T-helper 17 cell (primary cell): ENCODE measurements at places on chromosomes 2 and 18.
A peak's percentile ranks its signal among the peaks of the same experiment; 100 is the strongest.

- no peak for DNase-seq
Measured at GRCh38 chr2:34789169-34789568, 1190.1 kb upstream of the FAM98A start.

GRCh38 chr2:47265158-47265557, 110.0 kb upstream of the STPG4 start:
- no peak for DNase-seq

DNA sequence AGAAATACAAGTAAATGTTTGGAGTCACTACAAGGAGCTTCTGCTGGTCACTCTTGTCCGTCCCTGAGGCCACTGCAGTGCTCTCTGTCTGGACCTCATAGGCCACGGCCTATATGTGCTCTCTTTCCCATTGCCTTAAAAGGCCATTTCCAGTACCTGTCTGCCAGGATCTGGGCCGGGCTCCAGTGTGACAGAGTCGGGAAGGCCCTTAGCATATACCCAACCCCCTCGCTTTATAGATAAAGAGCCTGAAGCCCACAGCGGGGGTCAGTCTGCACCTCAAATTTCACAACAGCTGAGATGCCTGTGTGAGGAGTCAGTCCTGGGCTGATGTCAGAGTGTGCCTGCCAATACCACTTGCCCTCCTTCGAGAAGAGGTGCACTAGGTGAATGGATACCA, 39.9 kb downstream of the ADD2 start:
- no peak for DNase-seq

DNA sequence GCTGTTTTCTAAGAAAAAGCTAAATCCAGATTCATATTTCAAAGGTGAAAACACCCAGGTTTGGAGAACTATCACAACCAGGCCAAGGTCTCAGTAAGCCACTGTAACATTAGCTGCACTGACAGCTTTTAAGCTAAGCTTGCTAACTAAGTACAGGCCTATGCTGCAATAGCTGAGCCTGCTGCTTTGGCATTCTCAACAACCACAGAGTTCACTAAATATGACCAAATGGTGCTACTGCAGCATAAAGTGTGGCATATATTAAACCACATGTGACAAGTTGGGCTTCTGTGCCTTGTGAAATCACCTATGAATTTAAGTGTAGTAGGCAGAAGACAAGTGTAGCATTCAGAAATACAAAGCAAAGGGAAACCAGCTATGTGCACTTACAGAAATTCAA, 206.7 kb downstream of the TCF4 start:
- DNase-seq, result no peak

DNA sequence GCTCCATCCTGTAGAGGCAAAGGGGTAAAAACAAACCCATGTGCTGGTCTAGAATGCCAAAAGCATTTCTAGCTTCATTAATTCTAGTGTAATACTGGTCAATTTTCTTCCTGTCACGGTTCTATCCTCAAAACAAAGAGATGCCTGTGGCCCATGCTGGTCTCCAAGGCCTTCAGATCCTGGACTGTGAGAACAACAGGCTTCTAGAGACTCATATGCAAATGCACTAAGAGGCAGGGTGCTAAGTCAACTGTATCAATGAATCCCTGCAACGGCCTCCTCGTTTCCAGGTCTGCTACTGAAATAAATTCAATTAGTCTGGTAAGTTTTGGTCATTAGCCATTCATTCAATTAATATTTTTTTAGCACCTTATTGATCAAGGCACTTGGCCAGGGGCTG, 4.0 kb downstream of the IFT172 start:
- no peak for DNase-seq

- no peak for DNase-seq
Measured at GRCh38 chr2:240427729-240428128, 7.7 kb upstream of the GPC1 start.

DNA sequence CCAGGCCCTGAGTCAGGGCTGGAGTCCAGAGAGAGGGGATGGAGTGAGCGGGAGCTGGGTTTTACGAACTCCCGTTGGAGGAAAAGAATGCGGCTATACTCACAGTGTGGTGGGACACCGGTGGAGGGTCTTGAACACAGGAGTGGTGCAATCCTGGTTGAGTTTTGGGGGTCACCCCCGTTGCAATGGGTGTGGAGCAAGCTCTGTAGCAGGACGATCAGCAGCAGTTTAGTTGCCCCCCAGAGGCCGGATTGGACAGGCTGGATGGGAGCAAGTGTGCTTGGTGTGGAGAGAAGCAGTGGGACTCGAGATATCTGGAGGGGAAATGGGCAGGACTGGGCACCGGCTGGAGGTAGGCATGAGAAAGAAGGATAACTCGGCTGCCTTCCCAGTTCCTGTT, 72.3 kb upstream of the TWIST2 start:
- DNase-seq, result no peak

GRCh38 chr2:240911641-240912265, 5.6 kb downstream of the CROCC2 start:
- DNase-seq, result no peak

- DNase-seq, result no peak
Measured at GRCh38 chr18:34550902-34551301, 159.2 kb upstream of the DTNA start.

DNA sequence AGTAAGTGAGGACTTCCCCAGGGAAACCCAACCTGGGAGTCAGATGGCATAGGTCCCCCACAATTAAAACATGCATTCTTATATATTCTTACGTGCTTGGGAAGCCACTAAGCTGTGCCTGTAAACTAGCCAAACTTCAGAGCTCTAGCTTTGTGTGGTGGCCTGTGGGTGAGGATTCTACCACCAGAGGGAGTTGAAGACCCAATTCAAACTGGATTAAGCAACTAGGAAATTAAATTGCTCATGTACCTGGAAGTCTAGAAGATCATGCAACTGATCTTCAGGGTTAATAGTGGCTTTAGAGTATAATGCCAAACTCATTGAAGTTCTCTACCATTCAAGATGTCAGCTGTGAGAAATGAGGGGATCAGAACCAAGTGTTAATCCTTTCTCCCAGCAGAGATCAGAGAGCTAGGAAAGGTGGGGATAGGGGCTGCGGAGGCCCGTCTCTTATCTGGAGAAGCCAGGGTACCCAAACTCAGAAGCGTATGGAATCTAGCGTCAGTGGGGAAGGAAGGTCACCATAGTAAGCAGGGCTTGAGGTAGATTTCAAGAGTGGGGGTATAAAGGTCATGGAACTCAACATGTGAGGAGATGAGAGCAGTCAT, 53.2 kb upstream of the CCDC85A start:
- no peak for DNase-seq

DNA sequence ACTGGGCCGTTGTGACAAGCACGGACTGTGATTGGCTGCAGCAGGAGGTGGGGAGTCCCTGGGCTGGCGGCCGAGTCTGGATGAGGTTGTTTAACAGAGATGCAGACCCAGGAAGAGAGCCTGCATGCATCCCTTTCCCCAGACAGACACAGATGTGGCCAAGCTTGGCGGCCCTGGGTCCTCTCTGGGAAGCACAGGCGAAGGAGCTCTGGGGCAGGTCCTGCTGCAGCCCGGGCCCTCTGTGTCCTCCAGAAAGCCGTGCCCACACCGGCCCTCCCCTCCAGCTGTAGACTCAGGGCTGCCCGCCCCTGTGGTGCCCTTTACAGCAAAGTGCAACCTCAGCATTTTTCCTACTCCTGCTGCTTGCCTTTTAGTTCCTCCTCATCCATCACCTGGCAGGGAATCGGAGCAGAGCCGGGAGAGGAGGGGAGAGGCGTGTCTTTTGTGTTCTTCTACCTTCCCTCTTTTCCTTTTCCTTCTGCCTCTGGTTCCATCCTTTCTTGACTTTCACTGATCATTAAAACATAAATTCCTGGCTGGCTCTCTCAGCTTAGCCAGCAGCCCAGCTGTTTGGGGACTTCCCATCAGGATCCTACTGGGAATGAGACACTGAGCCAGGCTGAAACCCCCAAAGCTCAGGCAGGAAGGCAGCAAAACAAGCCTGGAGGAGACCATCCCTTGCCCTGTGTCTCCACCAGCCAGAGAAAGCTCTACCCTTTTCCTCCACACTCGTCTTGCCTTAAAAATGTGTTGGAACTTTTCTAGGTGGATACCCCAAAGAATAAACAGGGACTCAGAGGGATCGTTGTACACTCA, 75.0 kb downstream of the CTIF start:
- no peak for DNase-seq

GRCh38 chr2:10338270-10339188, 35.8 kb downstream of the HPCAL1 start:
- no peak for DNase-seq

- no peak for DNase-seq
Measured at GRCh38 chr2:239814116-239814860, 210.9 kb downstream of the NDUFA10 start.

- DNase-seq, result peak; percentile 38
Measured at GRCh38 chr2:19868701-19869580, 32.8 kb downstream of the TTC32 start.

GRCh38 chr2:181806039-181806392, 85.5 kb upstream of the ITPRID2 start:
- DNase-seq, result no peak

DNA sequence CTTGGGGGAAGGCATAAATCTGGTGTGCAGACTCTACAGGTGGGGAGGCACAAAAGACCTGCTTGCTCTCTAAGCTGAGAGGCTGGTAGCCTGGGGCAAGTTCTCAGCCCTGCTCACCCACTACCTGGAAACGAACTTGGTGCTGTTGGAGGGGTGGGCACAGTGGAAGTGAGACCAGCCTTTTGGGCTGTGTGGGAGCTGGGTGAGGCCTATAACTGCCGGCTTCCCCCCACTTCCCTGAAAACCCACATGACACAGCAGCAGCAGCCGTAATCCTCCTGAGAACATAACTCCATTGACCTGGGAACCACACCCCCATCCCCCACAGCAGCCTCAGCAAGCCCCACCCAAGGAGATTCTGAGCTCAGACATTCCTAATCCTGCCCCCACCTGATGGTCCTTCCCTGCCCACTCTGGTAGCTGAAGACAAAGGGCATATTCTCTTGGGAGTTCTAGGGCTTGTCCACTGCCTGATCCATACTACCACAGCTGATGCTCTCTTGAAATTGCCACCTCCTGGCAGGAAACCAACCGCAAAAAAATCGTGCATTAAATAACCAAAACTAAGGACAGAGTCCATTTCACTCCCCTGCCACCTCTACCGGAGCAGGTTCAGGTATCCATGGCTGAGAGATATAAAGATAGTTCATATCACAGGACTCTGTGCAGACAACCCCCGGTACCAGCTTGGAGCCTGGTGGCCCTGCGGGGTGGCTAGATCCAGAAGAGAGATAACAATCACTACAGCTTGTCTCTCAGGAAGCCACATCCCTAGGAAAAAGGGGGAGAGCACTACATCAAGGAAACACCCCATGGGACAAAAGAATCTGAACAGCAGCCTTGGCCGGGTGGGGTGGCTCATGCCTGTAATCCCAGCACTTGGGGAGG, 178.1 kb downstream of the NDUFA10 start:
- DNase-seq, result no peak

- DNase-seq, result no peak
Measured at GRCh38 chr2:195468771-195469170, 188.3 kb upstream of the SLC39A10 start.

DNA sequence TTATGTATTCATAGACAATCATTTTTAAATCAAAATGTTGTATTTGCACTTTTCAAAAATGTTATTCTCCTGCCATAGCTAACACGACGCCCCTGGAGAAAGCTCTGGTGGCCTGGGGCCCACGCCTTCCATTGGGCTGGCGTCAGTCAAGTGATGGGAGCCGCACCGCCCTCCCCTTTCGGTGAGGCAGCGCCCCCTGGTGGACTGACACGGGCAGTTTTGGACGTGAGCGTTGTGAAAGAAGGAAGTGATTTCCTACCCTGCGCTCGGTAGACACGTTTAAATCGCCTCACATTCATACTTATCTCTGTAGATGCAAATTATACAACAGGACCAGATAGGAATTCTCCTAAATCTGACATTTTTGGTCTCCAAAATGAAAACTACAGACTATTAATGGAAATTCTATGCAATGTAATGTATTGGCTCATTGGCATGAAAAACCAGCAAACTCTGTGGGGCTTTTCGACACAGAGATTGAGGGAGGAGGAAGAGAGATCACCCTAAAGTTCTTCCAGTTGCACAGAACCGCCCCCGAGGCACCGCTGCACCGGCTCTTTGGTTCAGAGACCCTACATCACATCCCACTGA, 326.2 kb upstream of the SOX11 start:
- no peak for DNase-seq

DNA sequence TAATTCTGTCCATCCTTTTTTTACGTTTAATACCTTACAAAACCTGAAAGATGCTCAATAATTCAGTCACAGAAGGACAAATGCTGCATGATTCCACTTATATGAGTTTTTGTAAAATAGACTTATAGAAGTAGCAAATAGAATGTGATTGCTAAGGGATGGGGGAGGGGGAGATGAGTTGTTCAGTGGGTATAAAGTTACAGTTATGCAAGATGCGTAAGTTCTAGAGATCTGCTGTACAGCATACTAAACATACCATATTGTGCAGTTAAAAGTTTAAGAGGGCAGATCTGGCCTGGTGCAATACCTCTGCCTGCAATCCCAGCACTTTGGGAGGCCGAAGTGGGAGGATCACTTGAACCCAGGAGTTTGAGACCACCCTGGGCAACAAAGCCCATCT, 78.8 kb downstream of the TET3 start:
- DNase-seq, result no peak

DNA sequence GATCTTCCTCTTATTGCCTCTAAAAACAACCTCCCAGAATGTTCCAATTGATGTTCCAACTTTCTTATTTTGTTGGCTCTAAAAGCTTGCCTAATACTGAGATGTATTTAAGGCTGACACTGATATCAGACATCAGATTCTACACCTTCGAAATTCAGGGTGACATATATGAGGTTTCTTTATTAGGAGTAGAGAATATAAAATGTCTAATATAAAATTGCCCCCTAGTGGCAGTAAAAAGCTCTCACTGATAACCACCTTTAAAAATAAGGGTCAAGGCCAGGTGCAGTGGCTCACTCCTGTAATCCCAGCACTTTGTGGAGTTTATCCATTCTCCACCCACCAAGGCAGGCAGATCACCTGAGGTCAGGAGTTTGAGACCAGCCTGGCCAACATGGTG, 789.7 kb upstream of the SLC39A10 start:
- DNase-seq, result no peak

GRCh38 chr2:158487419-158487818, 30.7 kb downstream of the PKP4 start:
- no peak for DNase-seq

DNA sequence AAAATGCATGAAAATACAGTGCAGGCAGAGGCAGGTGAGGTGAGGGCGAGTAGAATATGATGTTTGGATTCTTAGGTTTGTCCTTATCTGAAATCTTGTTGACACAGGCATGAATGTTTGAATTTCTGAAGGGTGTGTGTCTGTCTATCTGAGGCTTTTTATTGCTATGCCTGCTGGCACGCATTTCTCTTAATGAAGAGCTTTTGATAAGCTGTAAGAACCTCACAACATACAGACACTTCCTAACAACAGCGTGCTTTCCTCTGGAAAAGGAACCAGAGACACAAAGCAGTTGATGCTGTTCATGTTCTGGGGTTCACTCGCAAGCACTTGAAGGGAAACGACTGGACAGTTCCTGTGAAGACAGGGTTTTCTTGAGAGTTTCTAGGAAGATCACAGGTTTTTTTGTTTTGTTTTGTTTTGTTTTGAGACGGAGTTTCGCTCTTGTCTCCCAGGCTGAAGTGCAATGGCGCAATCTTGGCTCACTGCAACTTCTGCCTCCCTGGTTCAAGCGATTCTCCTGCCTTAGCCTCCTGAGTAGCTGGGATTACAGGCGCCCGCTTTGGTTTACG, 33.3 kb upstream of the CABLES1 start:
- no peak for DNase-seq
